ENCODE measurements at places on chromosomes 4 and X. TPM values are rescaled to one million over a fixed set of nuclear protein-coding genes. Genes with fewer than 3 reads are reported as not detected.
A peak's percentile ranks its signal among the peaks of the same experiment; 100 is the strongest.

GRCh38 chr4:84681486-84682274 lies 98.8 kb downstream of the CDS1 start:
- no peak for DNase-seq

- DNase-seq, result no peak
Observed at GRCh38 chr4:16449406-16449805, 223.1 kb upstream of the TAPT1 start.

DNA sequence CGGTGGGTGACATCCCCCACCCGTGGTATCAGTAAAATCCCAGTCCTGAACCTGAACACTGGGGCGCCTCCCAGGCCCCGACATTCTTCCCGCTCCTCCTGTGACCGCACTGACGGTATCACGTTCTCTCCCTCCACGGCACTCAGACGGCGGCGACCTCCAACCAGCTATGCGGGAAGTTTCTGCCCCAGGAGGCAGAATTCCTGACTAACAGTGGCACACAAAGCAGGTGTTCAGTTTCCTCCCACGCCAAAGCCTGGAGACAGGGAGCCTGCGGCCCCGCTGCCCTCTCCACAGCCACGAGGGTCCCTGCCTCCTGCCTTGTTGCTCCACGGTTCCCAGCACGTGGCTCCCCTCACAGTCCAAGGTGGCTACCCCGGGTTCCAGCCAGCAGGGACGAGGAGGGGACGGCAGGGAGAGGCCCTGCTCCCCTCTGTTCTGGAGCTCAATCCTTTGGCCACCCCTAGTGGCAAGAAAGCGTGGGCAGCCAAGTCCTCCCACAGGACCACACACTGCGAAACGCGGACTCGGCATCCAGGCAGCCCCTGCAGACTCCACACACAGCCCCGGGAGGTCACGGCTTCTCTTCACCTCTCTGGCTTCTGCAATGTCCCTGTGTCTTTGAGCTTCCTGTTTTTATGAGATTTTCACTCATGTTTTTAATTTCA lies 15.2 kb downstream of the CTBP1 start:
- peak; percentile 47 for DNase-seq

GRCh38 chr4:158176108-158176507 lies 3.3 kb upstream of the GASK1B start:
- DNase-seq, result no peak

- peak; percentile 24 for DNase-seq
Observed at GRCh38 chr4:152255437-152255836, 280.5 kb downstream of the FBXW7 start.

DNA sequence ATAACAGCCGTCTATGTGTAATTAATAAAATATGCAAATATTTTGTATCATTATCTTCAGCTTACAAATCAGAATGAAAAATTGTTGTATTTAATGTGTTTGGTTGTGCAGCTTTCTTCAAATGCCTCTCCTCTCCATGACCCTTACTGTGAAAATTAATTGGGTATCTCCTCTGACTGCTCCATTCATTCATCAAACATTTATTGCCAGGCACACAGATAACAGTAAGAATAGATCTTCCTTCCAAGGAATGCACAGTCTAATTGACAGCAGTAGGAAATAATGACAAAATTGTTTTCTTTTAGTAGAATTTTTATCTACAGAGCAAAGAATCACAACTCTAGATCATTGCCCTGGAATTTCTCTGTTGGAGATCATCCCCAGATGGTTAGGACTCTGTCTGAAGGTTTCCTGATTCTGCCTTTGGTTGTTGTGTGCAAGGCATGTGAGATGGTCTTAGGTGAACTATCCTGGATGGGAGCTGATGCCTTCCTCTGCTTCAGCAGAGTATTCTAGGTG lies 395.0 kb upstream of the FAT1 start:
- no peak for DNase-seq

GRCh38 chr4:39626261-39626660 lies 12.4 kb downstream of the SMIM14 start:
- no peak for DNase-seq

DNA sequence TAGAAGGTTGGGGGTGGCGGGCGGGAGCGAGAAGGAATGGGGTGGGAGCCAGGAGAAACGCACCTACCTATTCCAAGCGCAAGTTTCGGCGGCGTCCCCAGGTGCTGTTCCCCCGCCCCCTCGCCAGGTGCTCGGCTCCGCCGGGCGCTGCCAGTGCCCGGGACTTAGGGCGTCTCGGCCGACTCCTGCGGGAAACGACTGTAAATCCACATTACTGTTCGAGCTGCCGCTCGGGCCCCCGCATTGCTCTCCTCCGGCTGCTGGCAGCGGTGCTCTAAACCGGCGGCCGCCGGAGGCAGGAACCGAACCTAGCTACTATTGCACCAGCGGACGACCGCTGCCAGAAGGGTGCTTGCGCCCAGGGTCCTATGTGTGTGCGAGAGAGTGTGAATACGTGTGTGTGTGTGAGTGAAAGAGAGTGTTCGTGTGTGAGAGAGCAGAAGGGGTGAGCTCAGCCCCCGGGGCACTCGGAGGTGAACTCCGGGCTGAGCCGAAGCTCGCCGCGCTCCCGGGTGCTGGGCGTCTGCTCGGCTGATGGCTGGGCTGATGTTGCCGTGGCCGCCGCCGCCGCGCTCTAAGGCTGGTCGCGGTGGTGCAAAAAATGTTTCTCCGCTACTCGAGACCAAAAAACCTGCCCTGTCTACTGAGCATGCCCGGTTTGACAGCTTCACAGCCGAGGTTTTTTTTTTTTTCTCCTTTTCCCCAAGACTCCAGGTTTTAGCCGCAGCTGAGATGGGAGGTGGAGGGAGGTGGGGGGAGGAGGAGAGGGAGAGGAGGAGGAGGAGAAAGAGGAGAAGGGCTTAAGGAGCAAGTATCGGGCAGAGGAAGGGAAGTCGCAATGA lies 115.7 kb upstream of the TEX13C start:
- peak; percentile 52 for DNase-seq

DNA sequence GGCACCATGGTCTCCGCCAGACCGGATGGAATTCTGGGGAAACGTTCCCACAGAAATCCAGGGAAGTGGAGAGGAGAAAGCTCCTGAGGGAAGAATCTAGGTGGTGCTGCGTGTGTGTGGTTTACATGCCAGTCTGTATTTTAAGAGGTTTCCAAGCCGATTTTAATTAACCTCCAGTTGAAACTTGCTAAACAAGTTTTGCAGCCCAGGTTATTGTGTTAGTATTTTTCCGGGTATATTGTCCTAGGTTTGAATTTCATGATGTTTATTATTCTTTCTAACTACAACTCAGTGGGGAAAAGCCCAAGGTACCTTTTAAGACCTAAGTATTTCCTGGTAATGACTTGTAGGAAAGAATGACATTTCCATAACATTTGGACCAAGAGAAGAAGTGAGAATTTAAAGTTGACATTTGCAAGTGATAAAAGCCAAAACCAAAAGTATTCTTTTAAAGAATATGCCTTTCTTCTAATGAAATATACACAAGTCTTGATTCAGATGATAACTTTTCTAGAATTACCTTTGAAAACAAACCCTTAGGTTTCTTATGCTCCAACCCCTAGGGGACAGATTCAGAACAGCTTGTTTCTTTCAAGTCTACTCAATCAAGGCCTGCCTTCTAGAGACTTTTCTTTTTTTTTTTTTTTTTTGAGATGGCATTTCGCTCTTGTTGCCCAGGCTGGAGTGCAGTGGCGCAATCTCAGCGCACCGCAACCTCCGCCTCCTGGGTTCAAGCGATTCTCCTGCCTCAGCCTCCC lies 14.6 kb downstream of the SAT1 start:
- DNase-seq, result no peak

DNA sequence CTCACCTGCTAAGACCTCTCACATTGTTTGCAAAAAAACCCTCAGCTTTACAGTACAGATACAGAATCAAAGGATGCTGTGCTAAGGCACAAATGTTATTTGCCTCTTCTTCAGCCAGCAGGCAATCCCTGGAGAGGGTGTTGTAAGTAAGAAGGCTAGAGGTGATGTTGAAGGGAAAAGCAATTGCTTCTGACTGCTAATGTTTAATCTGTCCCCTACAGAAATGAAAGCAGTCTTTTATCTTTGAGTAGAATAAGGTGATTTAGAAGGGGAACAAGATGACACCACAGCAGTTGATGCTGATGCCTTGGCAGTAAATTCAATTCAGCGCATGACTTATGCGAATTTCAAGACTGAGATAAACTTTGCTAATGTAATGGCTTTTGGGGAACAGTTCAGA lies 1064.8 kb upstream of the IGFBP7 start:
- no peak for DNase-seq

DNA sequence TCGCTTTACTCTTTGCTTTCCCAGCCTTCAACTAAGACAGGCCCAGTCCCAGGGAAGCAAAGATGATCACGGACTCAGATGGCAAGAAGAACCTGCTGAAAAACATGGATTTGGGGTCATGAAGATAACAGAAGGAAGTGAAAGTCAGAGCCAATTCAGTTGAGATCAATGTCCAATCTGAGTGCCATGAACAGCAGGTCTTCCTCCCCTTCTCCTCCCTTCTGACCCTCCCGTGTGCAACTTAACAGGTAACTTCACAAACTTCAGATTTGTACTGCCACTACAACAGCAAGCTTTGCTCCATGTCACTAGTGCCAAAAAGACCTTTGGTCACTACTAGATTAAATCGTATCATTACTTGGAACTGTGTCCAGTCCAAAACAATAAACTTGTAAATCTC lies 15.5 kb upstream of the SGMS2 start:
- no peak for DNase-seq

DNA sequence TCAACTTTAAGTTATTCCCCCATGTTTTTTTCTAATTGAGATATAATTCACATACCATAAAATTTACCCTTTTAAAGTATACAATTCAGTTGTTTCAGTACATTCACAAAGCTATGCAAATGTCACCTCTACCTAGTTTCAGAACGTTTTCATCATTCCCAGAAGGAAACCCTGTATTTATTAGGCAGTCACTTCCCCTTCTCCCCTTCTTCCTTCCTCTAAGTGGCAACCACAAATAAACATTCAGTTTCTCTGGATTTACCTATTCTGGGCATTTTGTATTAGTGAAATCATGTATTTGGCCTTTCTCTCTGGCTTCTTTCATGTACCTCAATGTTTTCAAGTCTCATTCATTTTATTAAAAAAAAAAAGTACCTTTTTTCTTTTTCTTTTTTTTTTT lies 101.9 kb downstream of the TET2 start:
- no peak for DNase-seq

DNA sequence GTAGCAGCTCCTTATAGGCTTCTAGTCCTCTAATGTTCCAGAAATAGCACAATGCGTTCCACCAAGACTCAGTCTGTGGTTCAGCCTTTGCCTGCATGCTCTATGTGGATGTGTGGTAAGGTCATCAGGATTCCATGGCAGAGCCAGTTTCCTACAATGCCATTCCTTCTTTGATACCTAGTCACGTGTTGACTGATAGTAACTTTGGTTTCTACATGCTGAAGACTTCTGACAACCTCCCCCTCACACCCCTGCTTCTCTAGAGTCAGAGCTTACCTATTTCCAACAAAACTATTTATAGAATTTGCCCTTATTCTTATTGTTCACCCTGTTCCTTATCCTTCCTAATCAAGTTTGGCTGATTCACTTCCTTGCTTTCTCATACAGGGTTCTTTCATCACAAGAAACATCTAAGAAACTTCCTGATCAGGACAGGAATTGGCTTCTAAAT lies 81.1 kb downstream of the CT47B1 start:
- DNase-seq, result no peak

DNA sequence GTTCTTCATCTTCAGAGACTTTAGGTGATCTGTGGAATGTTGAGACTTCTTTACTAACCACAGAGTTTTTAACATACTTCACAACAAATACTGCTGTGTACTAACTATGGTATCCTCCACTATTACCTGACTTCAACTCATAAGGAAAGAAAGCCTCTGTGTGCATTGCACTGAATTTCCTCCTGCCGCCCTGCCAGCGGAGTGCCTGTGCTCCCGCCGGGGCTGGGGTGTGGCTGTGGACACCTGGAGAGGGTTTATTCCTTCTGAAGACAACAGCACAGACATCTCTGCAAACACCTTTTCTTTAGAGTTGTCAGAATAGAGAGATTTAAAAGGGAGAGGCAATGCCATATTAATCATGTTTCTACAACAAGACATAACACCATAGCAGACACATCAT lies 63.3 kb downstream of the FAT1 start:
- DNase-seq, result peak; percentile 83

GRCh38 chrX:136325377-136325776 lies 24.6 kb downstream of the ADGRG4 start:
- no peak for DNase-seq

DNA sequence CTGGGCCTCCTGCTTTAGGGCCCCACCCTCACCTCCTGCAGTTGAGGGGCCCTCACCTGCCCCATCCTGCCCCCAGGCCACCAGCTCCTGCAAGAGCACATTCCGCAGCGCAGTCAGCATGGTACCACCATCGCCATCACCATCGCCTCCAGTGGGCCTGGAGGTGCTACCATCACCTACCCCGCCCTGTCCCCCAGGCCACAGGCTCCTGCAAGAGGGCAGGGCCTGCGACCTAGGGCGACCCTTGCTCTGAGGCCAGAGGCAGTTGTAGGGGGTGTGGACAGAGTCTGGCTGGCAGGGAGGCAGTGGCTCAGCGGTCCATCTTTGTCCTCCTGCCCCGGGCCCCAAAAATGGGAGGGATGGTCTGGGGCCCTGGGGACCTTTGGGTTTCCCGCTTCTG lies 3.9 kb upstream of the HAUS7 start:
- DNase-seq, result no peak

GRCh38 chrX:81206476-81206875 lies 4.6 kb downstream of the SH3BGRL start:
- DNase-seq, result no peak

DNA sequence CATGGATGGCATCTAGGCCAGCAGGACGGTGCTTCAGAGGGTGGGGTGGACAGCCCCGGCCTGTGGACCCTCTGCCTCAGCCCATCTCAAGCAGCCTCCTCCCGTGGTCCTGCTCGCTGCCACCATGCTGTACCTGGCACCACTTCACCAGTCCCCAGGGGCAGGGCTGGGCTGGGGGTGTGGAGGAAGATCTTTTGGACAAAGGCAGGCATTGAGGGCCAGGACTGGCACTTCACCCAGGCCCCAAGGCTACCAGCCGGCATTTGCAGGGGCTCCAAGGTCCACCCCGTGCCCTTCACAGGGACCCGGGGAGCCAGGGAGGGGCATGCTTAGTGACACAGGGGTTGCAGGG lies 713 bp downstream of the PLXNB3 start:
- no peak for DNase-seq

GRCh38 chr4:26215725-26216124 lies 105.1 kb upstream of the RBPJ start:
- DNase-seq, result no peak

- no peak for DNase-seq
Observed at GRCh38 chr4:51906167-51906958, 63.4 kb downstream of the DCUN1D4 start.

- DNase-seq, result no peak
Observed at GRCh38 chrX:34915463-34916225, 27.0 kb upstream of the FAM47B start.

Gene HSD17B13
- total RNA-seq, result 0.76 TPM

Gene SLC16A2
- total RNA-seq, result 1.3 TPM

Gene LIMCH1
- 9.6 TPM for total RNA-seq

Gene ABCD1
- 27.3 TPM for total RNA-seq

Gene RBM3
- 88.4 TPM for total RNA-seq

Gene CLRN2
- total RNA-seq, result not detected

Gene CSAG2
- not detected for total RNA-seq

Gene FABP2
- total RNA-seq, result 12.1 TPM
